Epithelial cell of alveolus of lung (primary cell): ENCODE measurements at places on chromosomes 4 and X. TPM values are rescaled to one million over a fixed set of nuclear protein-coding genes. Genes with fewer than 3 reads are reported as not detected.

TRIM60 gene
- not detected in 2 replicates for total RNA-seq

RPL39 gene
- total RNA-seq = 6,263 and 8,116 TPM in 2 replicates

MXRA5 gene
- 1.9 and 30.0 TPM in 2 replicates for total RNA-seq

FAM184B gene
- not detected in 2 replicates for total RNA-seq

HGFAC gene
- 0.32 TPM in 1 of 2 replicates, not detected in the other for total RNA-seq

TBC1D8B gene
- total RNA-seq = 9.3 and 10.0 TPM in 2 replicates

SCML2 gene
- 0.88 and 0.91 TPM in 2 replicates for total RNA-seq

RAB9B gene
- 0.13 TPM in 1 of 2 replicates, not detected in the other for total RNA-seq

COX7B2 gene
- not detected in 2 replicates for total RNA-seq

VEGFC gene
- total RNA-seq = 38.3 and 63.4 TPM in 2 replicates

KIAA1210 gene
- total RNA-seq = not detected in 2 replicates

PRSS12 gene
- 8.9 and 28.2 TPM in 2 replicates for total RNA-seq

STEEP1 gene
- 15.8 and 16.4 TPM in 2 replicates for total RNA-seq

EPHA5 gene
- 0.26 and 0.48 TPM in 2 replicates for total RNA-seq

XK gene
- total RNA-seq = 0.16 and 0.65 TPM in 2 replicates

LARP7 gene
- 14.1 and 20.5 TPM in 2 replicates for total RNA-seq

ITIH6 gene
- total RNA-seq = not detected in 2 replicates

CENPE gene
- total RNA-seq = 7.6 and 11.6 TPM in 2 replicates

SLC25A43 gene
- 13.8 and 22.4 TPM in 2 replicates for total RNA-seq
